CD4-positive, alpha-beta T cell treated with Interleukin-12 subunit alpha and Interleukin-12 subunit beta, for 1 hour (primary cell): ENCODE measurements at places on chromosomes 1 and 21.

GRCh38 chr1:229137271-229137670, 133.6 kb upstream of the RAB4A start:
- DNase-seq: no peak

DNA sequence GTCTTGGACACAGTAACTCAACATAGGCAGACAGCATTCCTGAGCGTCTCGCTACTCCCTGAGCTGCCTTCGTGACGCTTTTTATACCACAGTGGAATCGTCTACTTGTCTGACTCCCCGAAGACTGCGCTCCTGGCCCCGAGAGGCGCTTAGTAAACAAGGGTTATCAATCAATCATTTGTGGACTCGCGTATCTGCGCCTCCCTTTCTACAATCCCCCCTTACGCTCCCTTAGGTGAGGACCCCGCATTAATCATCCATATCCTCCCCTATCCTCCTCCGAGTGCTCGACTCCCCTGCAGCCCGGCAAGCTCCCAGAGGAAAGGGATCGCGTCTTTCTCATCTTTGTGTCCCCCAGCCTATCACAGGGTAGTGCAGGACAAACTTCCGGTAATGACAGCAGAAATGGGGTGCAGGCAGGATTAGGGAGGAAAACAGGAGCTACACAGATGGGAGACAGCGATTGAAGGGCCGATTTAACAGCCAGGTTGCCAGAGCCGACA, 522 bp downstream of the TMEM59 start:
- DNase-seq: peak; percentile 38

DNA sequence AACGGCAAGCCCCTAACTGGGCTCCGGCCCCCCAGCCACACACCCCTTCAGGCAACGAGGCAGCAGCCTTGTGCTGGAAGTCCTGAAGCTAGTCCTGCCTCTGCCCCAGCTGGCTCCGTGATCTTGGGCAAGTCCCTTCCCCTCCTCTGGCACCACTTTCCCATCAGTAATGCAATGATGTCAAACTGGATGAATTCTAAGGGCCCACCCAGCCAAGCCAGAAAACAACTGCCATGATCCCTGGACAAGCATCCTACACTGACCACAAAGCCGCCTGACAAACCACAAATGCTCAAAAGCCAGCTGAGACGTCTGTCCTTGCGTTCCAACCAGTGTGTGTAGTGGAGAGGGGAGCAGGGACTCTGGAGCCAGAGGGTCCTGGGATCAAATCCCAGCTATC, 26.8 kb downstream of the IFFO2 start:
- DNase-seq: no peak

DNA sequence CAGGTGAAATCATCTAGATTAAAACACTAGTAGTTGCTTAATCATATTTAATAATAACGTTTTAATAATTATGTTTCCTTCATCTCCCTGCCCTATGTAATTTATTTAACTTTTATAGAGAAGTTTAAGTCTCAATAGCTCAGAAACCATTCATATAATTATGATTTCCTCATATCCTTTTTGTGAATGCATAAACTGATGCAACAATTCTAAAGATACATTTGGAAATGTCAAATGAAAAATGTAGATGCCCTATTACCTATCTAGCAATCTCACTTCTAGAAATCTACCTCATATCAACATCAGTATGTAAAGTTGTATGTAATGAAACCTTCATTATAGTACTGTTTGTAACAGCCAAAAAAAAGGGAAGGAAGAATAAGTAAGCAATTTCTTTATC, 10.5 kb downstream of the DRAM2 start:
- no peak for DNase-seq

- no peak for DNase-seq
These were observed 141.8 kb upstream of the ERRFI1 start for GRCh38 chr1:8167936-8168335.

DNA sequence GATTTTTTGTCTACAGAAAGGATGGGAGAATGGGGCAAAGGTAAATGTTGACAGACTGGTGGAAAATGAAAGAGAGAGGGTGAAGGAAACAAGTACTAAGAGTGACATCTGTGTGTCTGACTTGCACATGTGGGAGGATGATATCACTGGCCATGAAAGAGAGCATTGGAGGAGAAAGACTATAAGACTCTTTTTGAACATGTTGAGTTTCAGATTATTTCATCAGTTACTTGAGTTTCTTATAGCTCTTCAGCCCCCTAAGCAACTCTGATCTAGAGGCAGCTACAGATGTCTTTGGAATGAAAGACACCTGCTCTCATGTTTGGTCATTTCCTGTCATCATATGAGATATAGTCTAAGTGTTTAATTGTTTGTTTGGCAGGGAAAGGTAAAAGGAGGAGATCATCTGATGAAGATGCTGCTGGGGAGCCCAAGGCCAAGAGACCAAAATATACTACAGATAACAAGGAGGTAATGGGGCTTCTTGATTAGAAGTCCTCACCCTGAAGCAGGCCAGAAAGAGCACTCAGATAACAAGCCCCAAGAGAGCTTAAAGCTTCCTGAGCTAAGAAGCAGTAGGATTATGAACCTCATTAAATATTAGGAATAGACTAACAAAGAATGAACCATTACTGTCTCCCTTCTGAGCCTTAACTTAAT, 4.5 kb downstream of the POLR3C start:
- DNase-seq: no peak

DNA sequence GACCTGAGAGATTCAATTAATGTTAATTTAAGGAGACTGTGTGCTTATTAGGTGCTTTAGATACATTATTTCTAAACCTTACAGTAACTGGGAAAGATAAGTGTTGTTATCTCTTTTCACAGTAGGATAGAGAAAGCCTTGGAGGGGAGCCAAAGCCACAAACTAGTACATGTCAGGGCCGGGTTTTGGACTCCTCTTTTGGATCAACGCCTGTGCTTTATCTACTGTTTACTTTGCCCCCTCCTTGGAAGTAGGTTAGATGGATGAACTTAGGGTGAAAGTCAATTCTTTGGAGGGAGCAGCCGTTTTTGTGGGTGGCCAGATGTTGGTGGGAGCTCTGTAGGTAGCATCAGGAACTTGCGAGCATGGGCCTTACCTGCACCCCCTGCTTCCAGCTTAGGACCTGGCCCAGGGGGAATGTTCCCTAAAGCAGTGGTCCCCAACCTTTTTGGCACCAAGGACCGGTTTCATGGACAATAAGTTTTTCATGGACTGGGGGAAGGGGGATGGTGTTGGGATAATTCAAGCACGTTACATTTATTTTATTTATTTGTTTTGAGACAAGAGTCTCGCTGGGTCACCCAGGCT, 1.7 kb downstream of the HHAT start:
- DNase-seq: no peak

GRCh38 chr1:6002714-6003501, 10.7 kb upstream of the NPHP4 start:
- no peak for DNase-seq

GRCh38 chr1:64790832-64791487, 46.1 kb downstream of the RAVER2 start:
- no peak for DNase-seq

DNA sequence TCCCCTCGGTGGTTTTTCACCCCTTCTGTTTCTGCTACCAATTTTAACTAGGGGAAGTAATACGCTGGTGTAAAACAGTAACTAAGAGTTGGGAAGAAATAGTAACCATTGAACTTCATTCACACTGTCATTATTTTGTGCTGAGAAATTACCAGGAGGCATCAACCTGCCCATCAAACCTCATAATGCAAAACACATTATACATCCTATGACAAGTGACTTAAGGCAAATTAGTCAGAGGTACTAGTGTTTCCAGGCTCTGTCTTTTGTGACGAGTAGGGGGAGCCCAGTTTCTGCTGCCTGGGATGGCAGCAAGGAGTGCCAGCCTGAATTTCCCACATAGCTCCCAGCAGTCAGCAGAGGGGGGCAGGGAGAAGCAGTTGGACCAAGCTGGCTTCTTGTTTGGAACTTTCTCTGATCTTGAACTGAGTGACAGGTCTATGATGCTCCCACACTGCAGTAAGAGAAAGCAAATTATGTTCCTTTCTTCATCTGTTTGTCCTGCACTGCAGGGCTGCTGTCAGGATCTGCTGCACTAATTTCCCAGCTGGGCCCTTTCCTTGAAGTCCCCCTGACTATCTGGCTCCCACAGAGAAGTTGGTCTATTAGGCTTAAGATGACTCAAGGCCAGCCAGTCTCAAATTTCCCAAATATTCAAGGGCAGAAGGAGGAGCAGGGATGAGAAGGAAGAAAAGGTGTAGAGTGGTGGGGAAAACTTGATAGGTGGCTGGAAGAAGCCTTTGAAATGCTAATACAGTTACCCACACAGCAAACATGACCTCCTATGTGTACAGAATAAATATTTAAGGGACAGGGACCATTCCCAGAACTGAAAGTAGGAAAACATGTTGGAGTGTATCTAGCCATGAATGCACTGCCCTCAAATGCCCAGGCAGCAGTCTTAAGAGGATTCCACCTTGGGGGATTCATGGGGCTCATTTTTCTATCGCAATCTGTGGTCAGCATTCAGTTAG, 322.8 kb downstream of the SEC16B start:
- no peak for DNase-seq

- DNase-seq: no peak
These were observed 12.3 kb downstream of the ATG4C start for GRCh38 chr1:62796221-62796620.

GRCh38 chr1:74683656-74684055, 10.1 kb upstream of the ERICH3 start:
- DNase-seq: no peak

GRCh38 chr1:184574588-184574987, 180.1 kb downstream of the EDEM3 start:
- DNase-seq: no peak

DNA sequence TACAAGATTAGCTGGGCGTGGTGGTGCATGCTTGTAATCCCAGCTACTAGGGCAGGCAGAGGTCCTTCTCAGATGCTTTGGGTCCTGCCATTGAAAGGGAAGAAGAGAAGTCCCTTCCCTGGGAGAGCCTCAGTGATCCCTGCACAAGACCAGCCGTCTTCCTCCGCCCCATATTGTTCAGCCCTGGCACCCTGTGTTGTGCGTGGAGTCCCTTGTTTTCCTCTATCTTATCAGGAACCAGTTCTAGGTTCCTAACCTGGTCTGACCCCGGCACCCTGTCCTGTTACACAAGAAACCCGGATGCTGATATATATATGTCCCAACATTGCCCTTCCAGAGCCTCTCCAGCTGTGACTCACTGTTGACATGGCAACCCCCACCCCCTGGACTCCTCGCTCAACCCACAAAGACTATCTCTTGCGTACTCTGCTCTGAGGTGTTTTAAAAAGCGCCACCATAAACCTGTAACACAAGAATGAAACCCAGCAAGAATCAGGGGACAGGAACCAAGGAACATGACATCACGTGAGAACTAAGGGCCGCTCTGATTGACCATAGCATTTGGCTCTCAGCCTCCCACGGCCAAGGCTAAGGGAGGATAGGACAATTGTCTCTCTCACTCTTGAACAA, 4.8 kb downstream of the MX2 start:
- DNase-seq: peak; percentile 13

DNA sequence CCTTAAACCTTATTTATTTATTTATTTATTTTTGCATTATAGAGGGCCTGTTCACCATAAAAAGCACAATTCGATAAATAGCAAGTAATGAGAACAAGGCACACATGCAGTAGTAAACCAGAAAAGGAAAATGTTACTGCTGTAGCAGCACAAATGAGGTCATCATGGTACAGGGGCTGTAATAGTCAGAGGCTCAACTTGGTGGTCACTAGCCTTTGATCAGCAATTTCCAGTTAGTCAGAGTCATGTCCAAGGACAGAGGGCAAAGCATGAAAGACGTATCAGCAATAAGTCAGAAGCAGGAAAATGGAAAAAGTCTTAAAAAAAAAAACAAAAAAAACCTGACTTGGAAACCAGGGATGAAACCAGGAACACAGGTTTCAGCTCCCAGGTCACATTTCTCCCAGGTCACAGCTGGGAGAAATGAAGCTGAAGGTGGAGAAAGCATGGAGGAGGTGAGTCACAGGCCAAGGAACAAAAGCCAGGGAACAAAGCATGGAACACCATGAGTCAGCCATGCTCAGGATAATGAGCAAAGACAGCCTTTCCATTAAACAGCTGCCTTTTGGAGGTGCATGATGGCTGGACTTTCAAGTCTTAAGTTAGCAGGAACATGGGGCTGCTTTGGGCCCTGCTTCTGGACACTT, 556.3 kb downstream of the LTN1 start:
- DNase-seq: no peak

DNA sequence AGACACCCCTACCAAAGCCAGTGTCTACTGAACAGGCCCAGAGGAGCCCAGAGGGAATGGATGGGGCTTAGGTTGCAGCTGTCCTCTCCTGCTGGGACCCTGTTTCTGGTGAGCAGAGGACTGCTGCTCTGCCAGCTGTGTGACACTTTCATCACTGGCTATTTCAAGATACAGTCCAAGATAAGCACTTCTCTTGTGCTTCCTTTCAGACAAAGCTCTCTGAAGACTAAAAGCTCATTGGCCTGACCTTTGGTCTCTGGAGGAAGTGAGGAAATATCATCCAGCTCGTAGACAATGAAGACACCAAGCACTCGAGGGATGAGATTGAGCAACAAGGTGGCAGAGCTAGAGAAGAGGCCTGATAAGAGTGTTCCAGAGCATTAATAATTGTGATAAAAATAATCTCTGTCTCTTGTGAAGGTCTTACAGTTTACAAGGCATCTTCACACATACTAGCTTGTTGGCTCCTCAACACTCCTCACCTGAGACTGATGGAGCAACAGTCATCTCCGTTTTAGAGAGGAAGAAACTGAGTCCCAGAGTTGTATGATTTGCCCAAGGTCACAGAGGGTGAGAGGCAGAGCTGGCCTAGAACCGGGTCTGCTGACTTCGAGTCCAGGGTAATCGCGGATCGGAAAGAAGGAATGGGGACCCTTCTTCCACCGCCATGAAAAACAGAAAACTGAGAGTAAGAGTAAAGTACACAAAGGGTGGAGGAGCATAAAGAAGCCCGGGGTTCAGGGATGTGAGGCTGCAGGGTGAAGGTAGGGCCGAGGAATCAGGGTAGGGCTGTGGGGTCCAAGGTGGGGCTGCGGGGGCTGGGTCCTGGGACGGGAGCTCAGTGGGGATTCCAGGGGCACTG, 666 bp downstream of the PAFAH2 start:
- peak; percentile 29 for DNase-seq

DNA sequence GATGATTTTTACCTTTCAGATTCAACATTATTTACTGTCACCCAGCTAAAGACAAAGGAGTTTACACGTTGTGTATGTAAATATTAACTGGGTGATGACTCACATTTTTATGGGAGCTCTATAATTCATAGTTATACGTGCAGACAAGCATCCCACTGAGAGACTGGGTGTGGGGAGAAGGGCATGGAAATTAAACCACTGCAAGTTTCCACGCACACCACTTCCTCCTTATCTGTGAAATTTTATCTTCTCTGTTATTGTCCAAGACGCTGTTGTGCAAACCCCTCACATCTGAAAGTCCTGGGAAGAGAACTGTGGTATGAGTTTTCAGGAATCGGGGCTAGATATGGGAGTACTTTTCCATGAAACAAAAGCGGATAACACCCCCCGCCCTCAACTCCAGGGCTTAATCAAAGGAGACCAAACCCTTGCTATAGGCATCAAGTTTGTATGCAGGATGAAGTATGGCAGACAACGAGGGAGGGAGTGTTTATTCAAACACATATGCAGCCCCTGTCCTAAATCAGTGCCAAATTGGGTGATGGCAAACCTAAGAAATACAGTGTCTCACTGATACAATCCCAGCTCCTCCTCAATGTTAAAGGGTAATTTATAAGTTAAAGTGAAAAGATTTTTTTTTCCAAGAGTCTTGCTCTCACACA, 23.3 kb upstream of the DPT start:
- DNase-seq: no peak

GRCh38 chr21:44509539-44509938, 30.5 kb downstream of the KRTAP10-1 start:
- DNase-seq: no peak

GRCh38 chr1:147377263-147378246, 135.1 kb downstream of the CHD1L start:
- no peak for DNase-seq
